Dermis microvascular lymphatic vessel endothelial cell (primary cell): ENCODE measurements at places on chromosomes 7 and 10. TPM values are rescaled to one million over a fixed set of nuclear protein-coding genes. Genes with fewer than 3 reads are reported as not detected.

DNA sequence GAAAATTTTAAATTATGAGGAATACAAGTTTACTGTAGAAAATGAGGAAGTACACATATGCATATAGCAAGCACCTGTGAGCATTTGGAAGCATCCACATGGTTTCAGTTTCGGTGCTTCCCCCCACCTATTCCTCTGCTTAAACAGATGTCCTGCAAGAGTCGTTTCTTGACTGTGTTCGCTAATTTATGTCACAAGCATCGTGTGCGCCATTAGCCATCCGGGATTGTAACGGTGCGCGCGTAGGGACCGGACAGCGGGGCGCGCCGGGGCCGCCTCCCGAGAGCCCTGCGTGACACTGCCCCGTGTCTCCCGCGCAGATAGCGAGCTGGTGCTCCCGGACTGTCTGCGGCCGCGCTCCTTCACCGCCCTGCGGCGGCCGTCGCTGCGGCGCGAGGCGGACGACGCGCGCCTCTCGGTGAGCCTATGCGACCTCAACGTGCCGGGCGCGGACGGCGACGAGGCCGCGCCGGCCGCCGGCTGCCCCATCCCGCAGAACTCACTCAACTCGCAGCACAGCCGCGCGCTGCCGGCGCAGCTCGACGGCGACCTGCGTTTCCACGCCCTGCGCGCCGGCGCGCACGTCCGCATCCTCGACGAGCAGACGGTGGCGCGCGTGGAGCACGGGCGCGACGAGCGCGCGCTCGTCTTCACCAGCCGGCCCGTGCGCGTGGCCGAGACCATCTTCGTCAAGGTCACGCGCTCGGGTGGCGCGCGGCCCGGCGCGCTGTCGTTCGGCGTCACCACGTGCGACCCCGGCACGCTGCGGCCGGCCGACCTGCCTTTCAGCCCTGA is 90.9 kb downstream of the NEURL1 start:
- DNase-seq, result peak; percentile 30

DNA sequence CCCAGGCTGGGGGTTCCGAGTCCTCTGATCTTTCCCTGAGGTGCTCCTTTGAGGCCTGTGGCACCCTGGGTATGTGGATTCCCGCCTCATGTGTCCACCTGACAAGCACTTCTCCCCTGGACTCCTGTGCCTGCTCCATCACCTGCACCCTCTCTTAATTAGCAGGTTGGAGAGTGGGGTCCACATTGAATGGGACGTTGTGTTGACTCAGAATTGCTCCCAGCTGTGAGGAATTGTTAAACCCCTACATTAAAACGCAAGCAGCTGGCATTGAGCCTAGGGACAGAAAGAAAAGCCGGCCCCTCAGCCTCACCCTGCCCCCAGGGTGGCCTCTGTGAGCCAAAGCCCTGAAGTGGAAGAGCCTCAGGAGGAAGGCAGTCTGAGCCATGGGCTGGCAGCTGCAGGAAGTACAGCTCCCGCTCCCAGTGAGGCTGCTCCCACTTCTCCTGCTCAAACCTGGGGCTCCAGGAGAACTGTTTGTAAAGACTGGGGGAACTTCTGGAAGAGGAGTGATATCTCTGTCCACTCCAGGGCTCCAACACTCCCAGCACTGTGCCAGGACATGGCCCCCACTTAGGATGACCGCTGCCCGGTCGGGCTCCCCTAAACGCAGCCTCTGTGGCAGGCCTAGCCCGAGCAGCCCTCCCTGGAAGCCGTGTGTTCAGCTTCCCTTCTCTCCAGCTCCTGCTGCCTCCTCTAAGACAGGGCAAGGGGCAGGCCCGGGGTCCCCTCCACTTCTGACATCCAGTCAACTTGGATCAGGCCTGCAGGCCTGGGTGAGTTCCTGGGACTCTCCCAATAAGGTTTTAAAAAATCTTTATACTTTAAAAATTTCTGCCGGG is 1.8 kb upstream of the OPN4 start:
- DNase-seq, result no peak

GRCh38 chr10:124992462-124993344 is 50.8 kb downstream of the ZRANB1 start:
- peak; percentile 12 for DNase-seq

TMUB1 gene
- total RNA-seq, result 14.8 and 16.7 TPM in 2 replicates

- DNase-seq, result peak; percentile 93
These were observed 35.6 kb upstream of the GRB10 start for GRCh38 chr7:50818324-50818723.

HSPA14 gene
- total RNA-seq, result 8.3 and 11.9 TPM in 2 replicates

GRCh38 chr10:123772645-123773508 is 106.7 kb downstream of the GPR26 start:
- DNase-seq, result no peak

GRCh38 chr7:107167483-107168232 is 1.1 kb upstream of the HBP1 start:
- peak; percentile 75 for DNase-seq

GRCh38 chr7:94042381-94042780 is 38.2 kb upstream of the BET1 start:
- DNase-seq, result no peak

GGCT gene
- total RNA-seq, result 21.0 and 33.4 TPM in 2 replicates

TMEM236 gene
- total RNA-seq, result 0.38 and 0.64 TPM in 2 replicates

GRCh38 chr7:122217125-122217524 is 73.1 kb upstream of the AASS start:
- no peak for DNase-seq

DNA sequence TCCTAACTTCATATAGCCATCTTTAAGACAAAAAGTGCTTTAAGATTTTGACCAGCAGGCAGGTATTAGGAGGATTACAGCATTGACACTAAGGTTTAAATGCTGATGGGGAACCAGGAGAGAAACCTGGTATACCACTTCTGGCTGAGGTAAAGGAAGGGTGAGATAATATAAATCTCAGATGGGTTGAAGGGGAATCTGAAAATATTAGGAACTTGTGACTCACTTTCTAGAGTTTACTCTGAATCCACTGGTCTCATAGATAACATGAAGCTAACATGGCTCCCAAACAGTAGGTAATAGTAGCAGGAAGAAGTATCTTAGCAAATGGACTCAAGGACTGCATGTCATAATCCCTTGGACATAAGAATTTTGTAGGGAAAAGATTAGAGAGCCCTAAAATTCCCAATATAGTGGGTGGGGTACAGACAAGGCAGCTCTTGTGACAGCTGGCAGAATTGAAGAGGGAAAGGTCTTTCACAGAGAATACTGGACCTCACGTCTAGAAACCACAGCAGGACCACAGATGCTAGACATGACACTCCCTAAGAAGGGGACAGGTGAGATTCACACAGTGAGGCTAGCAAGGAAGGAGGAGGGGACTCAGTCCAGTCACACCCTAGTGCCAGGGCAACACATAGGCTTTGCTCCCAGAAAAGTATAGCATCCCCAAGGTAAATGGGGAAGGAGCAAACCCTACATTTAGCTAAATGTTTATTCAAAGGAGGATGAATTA is 3.5 kb downstream of the PTTG1IP2 start:
- DNase-seq, result no peak
